Stimulated activated CD8-positive, alpha-beta memory T cell treated with anti-CD3 and anti-CD28 coated beads, Interleukin-4, amount 100 ng/mL, for 4 hours (primary cell): ENCODE measurements at places on chromosomes 7 and 10.

GRCh38 chr7:130180571-130181262 lies 24.5 kb downstream of the TMEM209 start:
- no peak for DNase-seq

DNA sequence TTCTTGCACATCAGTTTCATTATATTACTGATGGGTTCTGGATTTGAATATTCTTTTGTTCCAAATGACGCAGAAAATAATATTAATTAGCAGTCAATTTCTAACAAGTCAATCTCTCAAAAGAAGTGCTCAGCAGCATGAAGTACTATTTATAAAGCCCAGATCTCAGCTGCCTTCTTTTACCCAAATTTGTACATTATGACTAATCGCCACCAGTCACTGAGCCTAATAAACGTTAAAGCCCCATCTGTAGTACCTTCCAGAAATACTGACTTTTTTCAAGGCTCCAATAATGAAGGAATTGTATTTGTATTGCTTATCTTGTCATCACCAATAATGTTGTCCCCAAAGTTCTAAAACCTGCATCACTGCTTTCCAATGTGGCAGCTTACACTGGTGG lies 540.2 kb downstream of the PARD3 start:
- DNase-seq, result no peak

DNA sequence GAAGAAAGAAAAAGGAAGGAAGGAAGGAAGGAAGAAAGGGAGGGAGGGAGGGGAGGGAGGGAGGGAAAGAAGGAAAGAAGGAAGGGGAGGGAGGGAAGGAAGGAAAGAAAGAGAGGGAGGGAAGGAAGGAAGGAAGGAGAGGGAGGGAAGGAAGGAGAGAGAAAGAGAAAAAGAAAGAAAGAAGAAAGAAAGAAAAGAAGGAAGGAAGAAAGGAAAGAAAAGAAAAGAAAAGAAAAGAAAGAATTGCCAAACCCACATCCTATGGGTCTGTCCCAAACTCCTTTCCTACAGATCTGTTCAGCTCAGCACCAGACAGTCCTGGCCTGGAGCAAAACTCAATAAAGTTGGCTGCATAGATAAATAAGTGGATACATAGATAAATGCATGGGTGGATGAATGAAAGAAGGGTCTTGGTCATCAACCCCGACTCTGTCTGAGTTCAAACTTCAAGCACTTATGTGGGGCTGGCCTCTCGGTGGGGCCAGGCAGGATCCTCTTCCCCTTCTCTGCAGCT lies 17.2 kb upstream of the TLX1 start:
- DNase-seq, result no peak

GRCh38 chr10:91367127-91367531 lies 43.0 kb upstream of the HECTD2 start:
- DNase-seq, result no peak

GRCh38 chr10:44723082-44723481 lies 188.1 kb upstream of the TMEM72 start:
- no peak for DNase-seq

DNA sequence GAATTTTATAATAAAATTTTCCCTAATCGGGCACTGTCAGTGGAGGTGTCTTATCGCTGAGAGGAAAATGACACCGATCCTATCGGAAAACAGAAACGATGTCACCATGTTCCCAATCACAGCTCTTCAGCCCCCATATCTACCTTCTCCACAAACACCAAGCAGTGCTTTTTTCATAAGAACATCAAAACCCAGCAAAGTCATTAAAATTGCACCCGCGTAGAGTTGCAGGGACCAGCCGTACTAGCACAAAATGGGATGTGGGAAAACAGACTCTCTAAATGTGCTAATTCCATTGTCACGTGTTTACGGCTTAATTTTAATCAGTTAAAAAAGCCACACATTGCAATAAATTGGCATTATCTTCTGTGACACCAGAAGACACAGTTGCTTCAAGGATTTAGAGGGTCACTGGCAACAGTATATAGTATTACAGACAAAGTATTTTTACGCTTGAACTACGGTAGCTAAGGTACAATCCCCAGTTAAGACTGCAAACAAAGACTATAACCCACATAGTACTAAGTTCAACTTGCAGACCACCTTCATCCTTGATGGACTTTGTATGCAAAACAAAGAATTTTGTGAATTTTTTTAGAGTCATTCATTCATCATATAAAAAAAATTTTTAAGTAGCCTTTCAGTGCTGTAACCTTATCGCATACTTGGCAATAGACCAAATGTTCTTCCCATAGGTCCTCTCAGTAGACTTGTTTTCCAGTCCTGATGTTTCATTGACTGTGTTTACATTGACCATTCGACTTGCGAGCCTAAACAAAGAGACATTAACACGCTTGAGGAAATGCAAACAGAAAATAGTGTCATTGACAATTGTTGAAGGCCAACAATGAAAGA lies 116.0 kb downstream of the VTI1A start:
- DNase-seq, result no peak

- DNase-seq, result no peak
Observed at GRCh38 chr7:49432254-49432653, 341.2 kb upstream of the VWC2 start.

- no peak for DNase-seq
Observed at GRCh38 chr10:14579405-14579804, 195.3 kb downstream of the FAM107B start.
